ENCODE measurements at places on chromosomes 6 and 20.

DNA sequence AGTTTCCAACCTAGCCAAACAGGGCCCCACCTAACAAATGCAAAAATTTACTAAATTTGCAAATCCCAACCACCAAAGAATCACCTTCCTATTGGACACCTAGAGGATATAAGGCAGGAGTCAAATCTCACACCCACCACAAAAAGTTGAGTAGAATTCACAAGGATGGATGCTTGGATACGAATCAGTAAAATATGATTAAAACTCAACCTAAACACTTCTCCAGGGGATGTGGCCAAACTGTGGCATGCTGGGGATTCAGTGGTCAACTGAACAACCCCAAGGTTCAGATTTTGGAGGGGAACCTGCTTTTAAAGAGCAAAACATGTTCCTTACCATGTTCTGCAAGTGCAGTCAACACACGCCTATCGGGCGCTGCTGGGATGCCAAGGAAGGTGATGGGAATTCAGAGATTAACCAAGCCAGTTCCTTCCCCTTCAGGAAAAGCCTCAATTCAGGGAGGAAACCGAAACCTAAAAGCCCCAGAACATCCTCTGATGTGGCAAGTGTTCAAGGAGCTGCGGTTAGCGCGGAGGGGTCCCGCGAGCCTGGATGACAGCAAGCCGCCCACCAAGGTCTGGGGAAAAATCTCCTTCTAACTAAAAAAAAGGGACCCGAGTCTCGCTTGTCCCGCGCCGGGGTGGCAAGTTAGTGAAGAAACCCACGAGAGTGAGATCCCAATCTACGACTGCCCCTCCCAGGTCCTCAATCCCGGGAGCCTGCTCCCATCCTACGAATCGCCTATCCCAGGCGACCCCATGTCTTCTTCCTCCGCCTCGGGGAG lies 902 bp downstream of the SAMHD1 start:
- no peak for DNase-seq

DNA sequence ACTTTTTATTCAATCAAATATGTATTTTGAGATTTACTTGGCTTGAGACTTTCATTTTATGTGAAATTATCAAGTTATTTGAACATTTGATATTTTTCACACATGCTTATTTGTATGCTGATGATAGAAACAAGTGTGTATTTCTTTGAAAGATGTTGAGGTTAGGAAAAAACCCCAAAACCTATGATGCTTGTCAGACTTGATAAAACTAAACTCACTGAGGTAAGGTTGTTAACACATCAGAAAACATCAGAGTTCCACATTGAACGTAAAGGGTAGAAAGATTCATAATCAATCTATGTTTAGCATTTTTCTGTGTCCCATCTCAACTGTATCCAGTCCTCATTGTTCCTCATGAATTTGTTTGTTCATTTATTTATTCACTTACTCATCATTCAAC lies 12.2 kb downstream of the SF3B5 start:
- DNase-seq: no peak

DNA sequence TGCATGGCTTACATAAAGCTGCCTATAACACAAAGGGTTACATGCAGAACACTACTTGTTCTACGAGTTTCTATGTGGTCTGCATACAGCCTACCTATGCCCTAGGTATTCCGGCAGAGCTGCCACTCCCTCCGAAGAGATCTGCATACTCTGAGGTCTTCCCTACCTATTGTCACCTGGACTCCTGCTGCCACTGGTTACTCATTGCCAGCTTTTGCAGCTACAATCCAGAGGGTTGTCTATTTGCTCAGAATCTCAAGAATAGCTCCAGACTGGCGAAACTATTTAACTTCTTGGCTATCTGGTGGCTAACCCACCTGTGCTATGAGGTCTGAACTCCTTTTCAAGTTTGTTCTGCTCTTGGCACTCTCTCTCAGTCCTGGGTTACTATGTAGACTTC lies 323.3 kb downstream of the BMP2 start:
- no peak for DNase-seq

GRCh38 chr6:10794239-10794638 lies 44.1 kb downstream of the MAK start:
- DNase-seq: no peak

GRCh38 chr20:31998246-31998645 lies 12.0 kb upstream of the CCM2L start:
- no peak for DNase-seq

GRCh38 chr6:3908961-3909360 lies 59.8 kb downstream of the FAM50B start:
- DNase-seq: no peak

Measured in RCC 7860 (cell line).